ENCODE measurements at places on chromosomes 11 and 22.

- DNase-seq: no peak
These were observed 2.2 kb downstream of the NRXN2 start for GRCh38 chr11:64720640-64721358.

DNA sequence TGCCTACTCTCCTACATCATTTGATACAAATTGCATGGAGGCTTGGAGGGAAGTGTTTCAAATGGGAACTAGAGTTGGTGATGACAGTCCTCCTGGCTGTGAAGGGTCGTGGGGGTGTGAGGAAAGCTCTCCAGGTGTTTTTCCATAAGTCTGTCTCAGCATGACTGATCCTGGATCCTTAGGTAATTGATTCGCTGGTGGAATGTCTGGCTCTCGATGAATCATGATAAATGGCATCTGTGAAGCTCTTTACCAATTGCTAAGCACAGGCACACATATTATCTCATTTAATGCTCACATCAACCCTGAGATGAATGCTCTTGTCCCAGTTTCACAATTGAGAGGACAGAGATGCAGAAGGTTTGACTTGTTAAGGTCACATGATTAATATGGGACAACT lies 107.5 kb downstream of the PKNOX2 start:
- DNase-seq: no peak

DNA sequence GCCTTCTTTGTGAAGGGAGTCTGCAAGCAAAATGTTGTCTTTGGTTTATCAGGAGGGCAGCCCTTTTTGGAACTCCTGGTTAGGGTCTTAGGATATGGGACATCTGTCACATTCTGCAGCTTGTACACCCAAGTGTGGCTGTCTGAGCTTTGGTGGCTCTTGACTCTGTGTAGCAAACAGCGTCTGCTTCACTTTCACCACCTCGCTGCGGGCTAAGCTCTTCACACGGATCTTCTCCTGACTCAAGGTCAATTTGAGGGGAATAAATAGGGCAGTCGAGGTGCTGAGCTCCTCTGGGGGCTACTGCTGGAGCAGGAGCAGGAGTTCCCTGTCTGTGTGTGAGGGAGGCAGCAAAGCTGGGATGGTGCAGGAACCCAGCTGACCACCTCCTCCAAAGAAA lies 10.6 kb downstream of the MICAL2 start:
- DNase-seq: no peak

DNA sequence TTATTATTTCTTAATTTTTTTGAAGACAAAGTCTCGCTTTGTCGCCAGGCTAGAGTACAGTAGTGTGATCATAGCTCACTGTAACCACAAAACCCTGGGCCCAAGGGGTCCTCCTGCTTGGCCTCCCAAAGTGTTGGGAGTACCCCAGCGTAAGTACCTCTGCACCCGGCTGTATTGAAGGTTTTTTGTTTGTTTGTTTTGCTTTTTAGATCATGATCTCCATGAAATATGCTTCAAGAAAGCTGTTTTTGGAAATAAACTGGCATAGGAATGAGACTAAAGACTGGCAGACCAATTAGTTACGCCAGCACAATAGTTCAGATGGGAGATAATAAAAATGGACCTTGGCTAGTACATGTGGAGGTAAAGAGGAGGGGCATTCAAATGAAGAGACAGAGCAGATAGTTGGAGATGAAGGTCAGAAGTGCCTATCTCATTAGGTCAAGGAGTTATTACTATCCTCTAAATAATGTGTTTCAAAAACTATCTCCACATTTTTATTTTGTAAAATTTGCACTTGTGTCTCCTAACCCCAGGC lies 4.1 kb upstream of the MRPL48 start:
- DNase-seq: no peak

DNA sequence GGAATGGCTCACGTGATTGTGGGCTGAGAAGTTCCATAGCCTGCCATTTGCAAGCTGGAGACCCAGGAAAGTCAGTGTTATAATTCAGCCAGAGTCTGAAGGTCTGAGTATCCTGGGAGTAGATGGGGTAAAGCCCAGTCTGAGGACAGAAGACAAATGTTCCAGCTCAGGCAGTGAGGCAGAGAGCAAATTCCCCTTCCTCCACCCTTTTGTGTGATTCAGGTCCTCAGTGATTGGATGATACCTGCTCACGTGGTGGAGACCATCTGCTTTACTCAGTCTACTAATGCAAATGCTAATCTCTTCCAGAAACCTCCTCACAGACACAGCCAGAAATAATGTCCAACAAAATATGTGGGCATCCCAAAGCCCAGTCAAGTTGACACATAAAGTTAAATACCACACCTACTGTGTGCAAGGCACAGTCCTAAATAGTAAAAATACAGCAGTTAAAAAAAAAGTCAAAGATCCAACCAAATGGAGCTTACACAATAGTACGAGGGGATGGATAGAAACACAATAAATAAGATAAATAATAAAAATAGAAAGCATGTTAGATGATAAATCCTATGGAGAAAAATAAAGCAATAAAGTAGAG lies 13.2 kb upstream of the APOL6 start:
- no peak for DNase-seq

GRCh38 chr11:124233376-124233775 lies 7.5 kb upstream of the OR8G1 start:
- DNase-seq: no peak

GRCh38 chr11:114265122-114265878 lies 30.9 kb upstream of the NNMT start:
- no peak for DNase-seq

DNA sequence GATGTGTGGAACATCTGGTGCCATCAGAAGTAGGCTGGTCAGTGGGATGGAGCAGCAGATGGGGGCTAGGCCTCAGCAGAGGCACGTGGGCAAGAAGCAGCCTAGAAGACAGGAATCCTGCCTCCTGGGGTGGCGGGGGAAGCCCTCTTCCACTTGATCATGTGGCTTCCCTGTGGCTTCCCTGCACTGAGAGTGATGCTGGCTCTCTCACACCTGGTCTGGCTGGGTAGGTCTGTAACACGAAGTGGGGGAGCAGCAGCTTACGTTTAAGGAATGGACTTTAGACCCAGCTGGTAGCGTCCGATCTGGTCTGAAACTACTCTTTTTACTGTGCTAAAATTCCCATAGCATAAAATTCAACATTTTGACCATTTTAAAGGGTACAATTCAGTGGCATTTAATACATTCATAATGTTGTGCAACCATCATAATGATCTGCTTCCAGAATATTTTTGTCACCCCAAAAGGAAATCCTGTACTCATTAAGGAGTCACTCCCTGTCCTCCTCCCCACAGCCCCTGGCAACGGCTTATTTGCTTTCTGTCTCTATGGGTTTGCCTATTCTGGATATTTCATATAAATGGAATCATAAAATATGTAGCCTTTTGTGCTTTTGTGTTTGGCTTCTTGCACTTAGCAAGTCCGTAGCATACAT lies 21.7 kb downstream of the PTPN5 start:
- no peak for DNase-seq

- DNase-seq: peak; percentile 63
These were observed 28.6 kb upstream of the OR10G7 start for GRCh38 chr11:124069429-124070401.

GRCh38 chr11:825366-826226 lies 2.1 kb upstream of the CRACR2B start:
- DNase-seq: no peak

- no peak for DNase-seq
These were observed 6.7 kb downstream of the DUSP8 start for GRCh38 chr11:1565173-1565903.

GRCh38 chr11:117073539-117073938 lies 24.7 kb downstream of the SIK3 start:
- DNase-seq: no peak

DNA sequence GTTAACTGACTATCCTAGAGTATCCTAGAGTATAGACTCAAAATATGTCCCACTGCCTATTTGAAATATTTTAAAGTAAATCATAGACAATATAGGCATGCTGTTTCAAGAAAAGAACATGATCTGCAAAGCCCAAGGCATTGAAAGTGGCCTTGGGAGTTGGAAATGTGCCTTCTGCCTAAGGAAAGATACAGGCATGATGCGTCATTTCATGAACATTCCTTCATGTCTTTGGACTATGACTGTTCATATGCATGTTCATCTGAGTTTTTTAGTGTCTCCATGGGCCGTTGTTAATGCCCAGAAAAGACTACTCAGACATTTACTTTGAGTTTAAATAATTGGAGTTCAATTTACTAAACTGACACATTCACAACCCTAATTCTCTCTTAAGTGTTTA lies 69.7 kb upstream of the PRDM11 start:
- no peak for DNase-seq

GRCh38 chr22:38406617-38407016 lies 48.4 kb downstream of the KCNJ4 start:
- no peak for DNase-seq

DNA sequence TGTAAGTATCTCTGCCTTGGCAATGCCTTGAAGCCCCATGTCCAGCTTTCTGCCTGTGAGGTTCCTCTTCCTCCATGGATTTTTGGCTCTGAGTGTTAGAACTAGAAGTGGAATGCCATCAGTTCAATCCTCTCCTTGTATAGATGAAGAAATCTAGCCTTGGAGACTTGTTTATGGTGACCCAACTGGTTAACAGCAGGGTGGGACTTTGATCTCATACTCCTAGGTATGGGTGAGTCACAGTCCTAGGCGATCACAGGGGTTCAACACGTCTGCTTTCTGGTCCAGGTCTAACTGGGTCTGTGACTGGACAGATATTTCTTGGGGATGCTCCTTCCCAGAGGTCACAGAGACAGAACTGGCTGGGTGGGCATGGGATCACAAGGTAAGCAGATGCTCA lies 9.2 kb upstream of the MTFP1 start:
- no peak for DNase-seq

DNA sequence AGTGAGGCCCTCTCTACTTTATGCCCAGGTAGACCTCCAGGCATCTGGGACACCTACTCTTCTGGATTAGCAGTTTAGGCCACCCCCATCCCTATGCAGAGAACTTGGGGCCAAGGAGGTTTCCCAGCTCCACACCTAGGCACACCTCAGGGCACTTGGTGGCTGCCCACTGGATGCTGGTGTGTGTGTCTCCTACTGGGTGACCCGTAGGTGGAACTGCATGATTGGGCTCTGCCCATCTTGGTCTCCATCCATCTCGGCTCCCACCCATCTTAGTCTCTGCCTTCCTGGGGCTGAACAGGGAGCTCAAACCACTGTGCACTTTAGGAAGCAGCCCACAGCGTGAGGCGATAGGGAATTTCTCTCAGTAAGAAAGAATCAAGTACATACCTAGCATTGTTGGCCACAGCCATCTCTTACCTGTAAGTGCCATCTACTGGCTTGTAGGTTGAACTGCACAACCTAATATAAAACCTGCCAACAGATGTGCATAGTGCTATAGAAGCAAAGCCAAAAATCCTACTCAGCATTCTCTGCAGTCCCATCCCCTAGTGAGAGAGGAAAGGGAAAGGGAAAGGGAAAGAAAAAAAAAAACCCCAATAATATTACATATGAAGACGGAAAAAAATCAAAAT lies 61.6 kb upstream of the PTPN5 start:
- no peak for DNase-seq

- DNase-seq: no peak
These were observed 590.5 kb downstream of the ETS1 start for GRCh38 chr11:127996825-127997224.

DNA sequence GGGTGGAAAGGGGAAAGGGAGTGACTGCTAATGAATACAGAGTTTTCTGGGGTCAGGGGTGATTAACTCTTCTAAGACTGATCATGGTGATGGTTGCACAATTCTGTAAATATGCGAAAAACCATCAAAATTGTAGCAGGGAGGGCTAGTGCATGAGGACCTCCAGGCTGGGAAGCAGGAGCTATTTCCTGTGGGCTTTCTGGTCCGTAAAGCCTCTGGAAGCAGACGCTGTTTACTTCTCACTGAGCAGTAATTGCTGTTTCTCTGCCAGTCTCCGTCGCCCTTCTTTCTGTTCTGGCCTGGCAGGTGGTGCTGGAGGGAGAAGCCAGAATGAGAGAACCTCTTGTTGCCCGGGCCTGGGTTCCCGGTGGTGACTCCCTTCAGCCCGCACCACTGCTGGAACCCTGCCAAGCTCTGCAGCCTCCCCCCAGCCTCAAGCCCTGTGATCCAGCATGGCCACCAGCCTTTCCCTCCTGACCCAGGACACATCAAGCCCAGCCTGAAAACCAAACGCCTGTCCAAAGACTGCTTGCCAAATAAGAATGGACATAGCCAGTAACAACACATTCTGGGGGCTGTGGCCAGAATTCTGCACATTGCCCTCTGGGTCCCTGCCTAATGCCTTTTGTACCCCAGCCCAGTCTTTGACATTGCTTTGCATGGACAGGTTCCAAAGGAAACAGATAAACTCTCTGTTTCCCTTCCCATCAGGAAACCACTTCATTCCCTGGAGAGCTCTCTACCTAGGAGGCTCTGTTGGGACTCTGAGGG lies 201.0 kb upstream of the NAV2 start:
- no peak for DNase-seq

DNA sequence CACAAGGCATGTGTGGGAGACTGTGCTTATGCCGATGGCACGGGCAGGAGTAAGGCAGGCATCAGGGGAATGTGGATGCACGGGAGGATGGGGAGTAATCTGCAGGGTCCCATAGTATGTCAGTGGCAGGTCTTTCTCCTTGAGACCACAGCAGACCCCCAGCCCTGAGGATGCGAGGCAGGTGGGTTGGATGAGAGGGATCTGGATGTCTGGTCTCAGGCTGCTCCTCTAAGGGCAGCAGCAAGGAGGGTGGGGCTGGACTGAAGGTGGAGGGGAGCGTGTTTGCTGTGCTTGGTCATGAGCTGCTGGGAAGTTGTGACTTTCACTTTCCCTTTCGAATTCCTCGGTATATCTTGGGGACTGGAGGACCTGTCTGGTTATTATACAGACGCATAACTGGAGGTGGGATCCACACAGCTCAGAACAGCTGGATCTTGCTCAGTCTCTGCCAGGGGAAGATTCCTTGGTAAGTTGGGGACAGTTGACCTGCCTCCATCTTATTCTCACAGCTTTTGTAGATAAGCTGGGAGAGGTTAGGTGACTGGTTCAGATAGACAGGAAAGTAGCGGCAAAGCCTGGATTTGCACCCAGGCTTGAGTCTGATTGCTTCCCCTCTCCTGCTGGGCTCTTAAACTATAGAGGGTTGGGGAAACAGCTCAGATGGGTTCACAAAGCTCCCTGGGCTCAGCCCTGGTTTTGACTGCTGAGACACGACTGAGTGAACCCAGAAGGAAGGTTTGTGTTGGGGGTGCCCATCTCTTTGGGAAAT lies at the start of gene APOL1:
Gene APOL1 (plus strand): TSS at position 380 of the 769 bp plus-strand sequence. CDS start 1,823 bp downstream, outside the sequence.
- peak; percentile 58 for DNase-seq

DNA sequence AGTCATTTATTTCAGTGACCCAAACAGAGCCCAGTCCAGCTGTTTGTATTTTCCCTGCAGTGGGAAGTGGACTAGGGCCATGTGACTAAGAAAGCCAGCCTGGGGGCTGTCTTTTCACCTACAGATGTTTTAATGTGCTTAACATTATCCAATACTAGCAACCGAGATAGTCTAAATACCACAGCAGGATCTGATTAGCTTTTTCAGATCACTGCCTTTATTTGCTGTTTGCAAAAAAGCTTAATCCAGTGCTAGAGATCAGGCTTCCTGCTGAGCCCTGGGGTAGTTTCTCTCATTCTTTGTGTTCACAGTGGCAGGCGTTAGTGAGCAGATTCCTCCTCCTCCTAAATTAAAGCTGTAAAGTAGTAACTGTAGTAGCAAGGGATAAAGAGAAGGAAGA lies 35.0 kb downstream of the ZC3H12C start:
- no peak for DNase-seq
